ENCODE measurements at places on chromosomes 1 and 21.
A peak's percentile ranks its signal among the peaks of the same experiment; 100 is the strongest.

DNA sequence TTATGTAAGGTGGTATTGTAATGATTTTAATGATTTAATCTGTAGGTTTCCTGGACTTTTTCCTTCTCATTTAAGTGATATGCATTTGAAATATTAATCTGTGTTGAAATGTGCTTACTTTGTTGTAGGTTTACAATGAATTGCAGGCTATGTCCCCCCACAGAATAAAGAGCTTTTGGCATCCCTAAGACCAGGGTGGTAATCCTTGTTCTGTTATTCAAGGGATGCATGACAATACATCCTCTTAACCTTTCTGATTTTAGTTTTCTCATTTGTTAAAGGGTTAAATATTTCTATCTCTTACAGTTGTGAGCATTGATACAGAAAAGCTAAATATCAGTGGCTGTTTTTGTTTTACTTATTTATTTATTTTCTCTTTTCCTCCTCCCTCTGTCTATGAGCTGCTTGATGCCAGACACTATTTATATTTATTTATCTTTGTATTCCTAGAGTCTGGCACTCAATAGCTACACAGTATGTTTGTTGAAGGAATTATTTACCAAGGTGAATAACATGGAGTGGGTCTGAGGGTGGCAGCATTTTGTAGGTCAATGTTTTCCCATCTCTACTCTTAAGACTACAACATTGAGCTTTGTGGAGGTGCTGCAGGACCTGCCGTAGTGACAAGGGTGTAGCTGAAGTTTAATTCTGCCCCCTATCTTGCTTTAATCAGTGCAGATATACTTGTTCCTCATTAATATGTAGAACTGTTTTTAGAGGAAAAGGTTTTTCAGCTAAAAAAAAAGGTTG is 19.9 kb upstream of the ADGRL2 start:
- no peak for DNase-seq

- DNase-seq, result no peak
Observed at GRCh38 chr1:235607284-235607683, 42.3 kb downstream of the GNG4 start.

DNA sequence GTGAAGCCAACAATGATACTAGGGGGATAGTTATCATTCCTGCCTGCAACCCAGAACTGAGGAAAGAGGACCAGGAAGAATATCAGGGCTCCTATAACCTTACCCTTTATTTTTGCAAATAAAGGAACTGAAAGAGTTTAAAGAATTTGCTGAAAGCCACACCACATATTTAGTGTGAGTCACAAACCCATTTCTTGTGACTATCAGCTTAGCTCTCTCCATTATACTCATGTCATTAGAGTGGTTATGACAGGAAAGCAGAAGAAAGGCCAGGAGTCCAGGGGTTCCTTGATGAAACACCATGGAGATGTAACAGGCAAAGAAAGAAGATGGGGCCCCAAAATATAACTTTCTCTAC is 141.1 kb upstream of the SAMSN1 start:
- DNase-seq, result no peak

DNA sequence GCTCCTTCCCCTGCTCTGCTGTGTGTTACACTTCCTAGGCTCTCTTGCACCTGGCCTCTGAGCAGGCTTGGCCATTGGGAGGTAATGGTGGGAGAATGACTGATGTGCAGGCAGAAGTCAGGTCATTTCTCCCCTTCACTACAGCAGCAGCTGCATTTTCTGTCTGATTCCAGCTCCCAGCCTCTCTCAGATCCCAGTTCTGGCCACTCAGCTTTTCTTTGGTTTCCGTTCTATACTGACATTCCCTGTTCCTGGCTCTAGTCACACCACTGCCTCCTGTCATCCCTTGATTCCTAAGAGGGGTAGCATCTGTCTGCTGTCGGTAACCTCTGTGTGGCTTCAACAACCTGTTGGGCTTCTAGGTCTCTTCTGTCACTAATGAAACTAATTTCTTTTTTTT is 127.7 kb upstream of the HOOK1 start:
- DNase-seq, result no peak

DNA sequence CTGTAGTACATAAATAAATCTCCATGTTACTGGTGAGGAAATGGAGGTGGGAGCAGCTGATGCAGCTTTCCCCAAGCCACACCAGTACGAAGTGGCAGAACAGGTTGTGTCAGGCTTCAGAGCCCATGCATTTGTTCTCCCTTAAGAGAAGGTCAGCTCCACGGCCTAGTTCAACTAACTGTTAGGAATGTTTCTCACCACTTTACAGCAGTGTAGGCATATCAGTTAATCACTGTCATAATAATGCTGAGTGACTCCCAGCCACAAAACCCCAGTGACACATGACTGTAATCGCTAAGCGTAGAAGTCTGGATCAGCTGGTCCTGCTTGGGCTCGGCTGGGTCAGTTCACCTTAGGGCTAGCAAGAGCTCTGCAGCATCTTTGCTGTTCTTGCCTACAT is 90.4 kb downstream of the VPS26C start:
- DNase-seq, result no peak

DNA sequence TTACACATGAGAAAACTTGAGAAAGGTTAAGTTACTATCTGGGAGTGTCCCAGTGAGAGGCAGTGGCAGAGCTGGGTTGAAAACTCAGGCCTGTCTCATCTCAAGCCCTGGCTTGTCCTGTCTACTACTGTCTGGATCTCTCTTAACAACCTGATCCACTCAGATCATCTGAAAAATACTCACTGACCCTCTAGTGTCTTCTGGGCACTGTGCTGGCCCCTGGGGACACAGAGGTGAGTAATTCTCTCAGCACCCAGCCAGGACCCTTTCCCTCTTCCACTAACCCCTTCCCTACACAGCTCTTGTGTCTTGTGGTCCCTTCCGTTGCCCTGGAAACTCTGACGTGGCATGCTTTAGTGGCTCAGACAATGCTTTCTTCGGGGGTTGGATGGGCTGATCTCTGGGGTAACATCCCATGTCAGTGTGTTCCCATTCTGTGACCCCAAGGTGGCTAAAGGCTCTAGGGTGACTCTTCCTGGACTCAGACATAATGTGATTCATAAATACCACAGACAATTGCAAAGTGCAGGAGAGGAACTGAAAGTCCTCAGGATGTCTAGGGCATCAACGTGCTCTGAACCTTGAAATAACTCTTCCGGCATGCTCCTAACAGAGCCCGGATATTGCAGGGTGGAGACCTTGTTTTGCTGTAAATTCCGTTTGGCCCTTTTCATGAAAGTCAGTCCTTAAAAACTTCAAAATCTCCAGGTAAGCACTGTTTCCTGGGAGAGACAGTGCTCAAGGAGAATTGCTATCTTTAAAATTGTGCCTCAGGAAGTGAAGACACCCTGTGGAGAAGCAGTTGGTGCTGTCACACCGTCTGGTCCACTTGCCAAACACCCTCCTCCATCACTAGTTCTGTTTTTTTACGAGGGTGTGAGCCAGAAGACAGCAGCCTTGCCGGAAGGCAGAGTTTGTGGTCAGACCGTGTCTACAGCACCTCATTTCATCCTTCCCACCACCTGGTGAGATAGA is 4.0 kb downstream of the SHISAL2A start:
- DNase-seq, result no peak

DNA sequence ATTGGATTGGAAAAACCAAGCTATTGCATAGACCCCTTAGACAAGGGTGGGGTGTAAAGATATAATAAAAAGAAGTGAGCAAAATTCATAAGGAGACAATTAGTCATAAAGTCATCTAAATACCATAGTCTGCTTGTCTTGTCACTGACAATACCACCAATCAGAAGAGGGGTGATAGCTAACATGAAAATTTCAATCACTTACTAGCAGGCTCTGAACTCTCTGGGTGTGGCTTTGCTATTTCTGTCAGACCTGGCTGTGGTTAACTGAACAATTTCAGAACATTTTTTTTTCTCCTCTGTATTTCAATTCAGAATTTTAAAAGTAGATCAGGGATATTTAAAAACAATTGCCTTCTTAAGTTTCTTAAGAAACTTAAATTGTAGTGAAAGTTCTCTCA is 158.5 kb upstream of the PRMT6 start:
- DNase-seq, result no peak

GRCh38 chr1:67226688-67227087 is 60.4 kb downstream of the IL23R start:
- no peak for DNase-seq

DNA sequence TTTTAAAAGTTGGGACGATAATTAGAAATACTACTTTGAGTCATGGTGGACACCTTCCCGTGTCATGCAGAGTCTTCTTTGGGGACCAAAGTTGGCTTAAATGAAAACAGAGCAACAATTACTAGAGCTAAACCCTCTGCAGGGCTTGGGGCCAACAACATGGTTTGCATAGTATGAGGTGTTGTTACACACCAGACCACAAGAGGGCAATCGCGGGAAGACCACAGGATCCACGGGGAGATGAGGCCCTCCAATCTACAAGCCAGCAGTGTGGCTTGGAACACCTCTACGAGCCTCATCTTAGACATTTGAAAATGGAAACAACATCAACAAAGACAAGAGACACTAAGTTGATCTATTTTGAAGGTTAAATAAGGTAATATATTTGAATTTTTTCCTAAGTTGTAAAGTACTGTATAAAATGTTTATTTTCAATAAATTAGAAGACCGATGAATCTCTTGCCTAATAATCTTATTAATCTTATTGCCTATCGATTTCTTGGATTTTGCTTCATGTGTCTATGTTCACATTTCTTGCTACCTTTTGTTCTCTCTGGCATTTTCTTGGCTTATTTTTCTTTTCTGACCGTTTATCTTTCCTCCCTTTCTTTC is 8.2 kb upstream of the SMCP start:
- DNase-seq, result peak; percentile 80

DNA sequence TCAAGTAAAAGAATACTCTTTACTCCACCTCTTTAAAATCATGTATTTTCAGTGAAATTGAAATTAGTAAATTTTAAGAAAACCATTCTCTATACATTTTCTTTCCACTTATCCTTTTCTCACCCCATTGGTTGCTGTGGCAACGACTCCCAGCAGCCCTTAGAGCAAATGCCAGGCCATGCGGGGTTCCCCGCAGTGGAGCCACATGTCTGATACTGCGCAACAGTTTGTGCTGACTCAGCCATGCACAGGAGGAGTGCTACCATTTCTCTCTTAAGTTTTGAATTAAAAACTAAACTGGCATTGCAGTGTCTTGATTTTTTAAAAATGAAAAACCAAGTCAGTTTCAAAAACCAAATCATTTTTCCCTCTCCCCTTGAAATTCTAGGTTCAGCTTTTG is 214.1 kb upstream of the L1TD1 start:
- DNase-seq, result no peak

Data from urothelium cell line (cell line).